ENCODE measurements at places on chromosomes 12 and 14.
A peak's percentile ranks its signal among the peaks of the same experiment; 100 is the strongest.

GRCh38 chr14:34489324-34489723 is 27.3 kb upstream of the SPTSSA start:
- peak; percentile 26 for DNase-seq

DNA sequence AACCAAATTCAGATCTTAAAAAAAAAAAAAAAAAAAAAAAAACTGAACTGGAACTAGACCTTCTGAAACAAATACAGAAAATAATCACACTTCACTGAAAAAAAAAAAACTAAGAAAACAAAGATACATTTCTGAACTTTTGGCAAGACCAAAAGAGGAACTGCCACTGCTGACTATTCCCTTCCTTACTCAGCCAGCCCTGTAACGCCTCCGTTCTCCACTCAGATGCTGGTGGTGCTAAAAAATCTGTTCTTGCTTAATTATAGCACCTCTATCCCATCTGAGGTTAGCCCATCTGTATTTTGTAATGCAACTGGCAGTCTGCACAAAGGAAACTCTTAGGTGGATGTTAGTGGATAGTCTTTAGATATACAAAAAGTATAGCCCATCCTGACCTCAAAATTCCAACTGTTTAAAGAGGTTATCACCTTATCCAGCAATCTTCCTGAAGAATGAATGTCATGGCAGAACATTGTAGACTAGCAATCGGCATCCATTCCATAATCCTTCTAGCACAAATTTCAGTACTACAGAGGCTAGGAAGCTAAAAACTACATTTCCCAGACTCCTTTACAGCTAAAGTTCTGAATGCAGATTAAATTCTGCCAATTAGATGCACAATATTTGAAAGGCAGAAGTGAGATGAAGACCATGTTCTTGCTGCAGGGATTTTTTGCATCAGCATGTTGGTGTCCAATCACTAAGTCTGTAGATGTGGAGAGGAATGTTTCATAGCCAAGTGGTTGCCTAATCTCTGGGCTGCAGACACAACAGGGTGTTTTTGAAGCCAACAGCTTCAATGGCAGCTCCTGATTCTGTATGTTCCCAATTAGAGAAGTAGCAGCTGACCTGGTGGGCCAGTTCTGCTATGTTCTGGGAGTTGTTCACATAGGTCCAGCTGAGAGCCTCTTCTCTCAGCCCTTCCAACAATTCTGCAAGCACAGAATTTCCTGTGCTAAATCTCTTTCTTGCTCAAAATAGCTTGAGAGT is 5.7 kb downstream of the MAP3K9 start:
- DNase-seq = no peak

DNA sequence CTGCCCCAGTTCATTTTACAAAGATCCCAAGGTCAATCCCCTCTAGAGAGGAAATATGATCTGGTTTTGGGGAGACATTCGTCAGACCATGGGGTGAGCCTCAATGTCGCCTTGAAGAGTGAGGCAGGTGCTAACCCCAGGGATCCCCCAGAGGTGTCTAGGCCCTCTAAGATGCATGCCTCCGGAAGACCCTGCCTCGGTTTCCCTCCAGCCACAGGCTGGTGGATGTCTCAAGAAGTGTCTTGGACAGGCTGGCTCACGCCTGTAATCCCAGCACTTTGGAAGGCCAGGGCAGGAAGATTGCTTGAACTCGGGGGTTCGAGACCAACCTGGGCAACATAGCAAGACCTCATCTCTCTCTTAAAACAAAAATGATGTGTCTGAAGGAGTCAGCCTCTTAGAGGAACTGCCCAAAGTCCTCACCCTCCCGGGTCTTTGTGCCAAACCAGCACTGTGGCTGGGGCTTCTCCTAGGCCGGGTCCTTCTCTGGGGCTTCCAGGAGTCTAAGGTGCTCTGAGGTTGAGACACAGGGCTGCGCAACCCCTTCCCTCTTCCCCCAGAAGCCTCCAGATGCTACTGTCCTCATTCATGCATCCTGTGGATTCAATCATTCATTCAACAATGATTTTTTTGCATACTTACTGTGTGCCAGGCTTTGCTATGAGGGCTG is 24.7 kb upstream of the BEGAIN start:
- DNase-seq = no peak

GRCh38 chr12:67270622-67271021 is 1.5 kb downstream of the CAND1 start:
- DNase-seq = no peak

DNA sequence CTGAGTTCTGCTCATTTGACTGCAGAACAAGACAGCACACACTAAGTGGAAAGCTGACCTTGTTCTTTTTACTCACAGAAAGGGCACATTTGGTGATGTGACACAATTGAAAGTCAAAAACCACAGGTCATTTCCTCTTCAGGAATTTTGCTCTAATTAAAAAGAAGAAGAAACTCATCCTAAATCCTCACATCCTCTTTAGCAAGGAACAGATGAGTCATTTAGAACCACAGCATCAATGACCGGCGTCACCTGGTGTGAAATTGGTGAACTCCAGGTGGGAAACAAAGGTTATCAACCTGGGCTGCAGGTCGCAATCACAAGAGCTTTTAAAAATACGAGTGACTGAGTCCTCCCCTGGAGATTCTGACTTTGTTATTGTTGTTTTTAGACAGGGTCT is 2.9 kb upstream of the RNU6-8 start:
- no peak for DNase-seq

DNA sequence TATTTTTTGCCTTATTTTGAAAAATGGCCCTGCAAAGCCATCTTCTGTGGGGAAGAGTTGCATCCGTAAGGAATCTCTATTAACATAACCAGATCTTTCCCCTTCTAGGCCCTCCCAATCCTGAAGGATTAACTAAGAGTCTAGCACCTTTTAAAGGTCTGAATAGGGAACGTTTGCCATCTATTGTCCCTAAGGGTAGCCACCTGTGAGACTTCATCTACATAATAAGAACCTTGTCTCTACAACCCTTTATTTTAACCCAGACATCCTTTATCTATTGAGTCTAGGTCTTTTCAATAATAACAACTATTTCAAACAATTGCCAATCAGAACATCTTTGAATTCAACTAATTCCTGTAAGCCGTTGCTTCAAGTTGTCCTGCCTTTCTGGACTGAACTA is 4.4 kb downstream of the EDDM3B start:
- DNase-seq = no peak

- DNase-seq = no peak
These were observed 51.9 kb downstream of the SYNE3 start for GRCh38 chr14:95464514-95464913.

DNA sequence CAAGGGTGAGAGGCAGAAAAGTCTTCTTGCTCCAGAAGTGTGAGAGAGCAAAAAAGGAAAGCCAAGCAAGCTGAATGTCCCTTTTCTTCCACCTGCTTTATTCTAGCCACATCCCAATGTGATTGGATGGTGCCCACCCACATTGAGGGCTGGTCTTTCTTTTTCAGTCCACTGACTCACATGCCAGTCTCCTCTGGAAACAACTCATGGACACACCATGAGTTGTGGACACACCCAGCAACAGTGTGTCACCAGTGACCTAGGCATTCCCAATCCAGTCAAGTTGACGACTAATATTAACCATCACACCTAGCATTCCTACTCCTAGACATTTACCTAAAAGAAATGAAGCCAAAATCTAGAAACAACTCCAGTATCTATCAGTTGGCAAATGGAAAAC is 7.2 kb upstream of the DICER1 start:
- DNase-seq = no peak

DNA sequence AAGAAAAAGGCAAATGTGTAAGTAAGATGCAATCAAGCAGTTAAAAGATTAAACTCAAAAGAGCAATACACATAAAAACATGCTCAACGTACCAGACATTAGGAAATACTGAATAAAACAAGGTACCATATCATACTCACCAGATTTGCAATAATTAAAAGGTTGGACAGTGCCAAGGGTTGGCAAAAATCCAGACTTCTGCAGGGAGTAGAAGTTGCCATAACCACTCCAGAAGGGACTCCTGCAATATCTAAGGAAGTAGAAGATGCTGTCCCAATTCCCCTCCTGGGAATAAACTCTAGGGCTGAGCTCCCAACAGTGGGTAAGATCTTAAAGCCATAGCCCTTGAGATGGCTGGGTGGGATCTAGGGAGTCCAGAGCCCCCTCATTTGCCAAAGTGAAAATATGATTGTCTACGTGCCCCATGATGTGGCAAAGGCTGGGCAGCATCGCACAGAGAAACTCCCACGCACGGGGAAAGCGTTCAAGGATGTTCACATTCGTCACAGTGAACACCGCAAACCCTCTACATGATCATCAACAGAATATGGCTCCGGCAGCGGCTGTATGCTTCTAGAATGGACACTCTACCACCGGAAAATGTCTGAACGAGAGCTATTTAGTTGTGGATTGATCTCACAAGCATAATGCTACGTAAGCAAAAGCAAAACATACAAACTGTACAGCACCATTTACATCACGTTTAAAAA is 12.3 kb downstream of the KCTD10 start:
- DNase-seq = no peak

DNA sequence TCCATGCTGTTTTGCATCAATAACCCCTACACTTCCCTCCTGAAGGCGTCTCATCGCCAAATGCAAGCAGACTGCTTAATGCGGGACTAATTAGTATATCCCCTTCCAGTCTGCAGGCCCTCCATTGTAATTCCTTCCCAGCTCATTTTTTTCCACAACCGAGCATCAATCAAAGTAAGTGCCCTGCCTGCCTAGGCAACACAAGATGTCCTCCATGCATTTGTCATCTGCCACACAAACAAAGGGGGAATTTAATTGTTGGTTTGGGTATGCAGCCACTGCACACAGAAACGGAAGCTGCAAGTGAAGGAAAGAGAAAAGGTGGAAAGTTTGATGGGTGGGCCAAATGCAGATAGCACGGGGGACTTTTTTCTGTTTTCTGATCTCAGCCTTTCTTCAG is 168.0 kb downstream of the EGLN3 start:
- DNase-seq = no peak
